Muscle of leg (tissue), 16 donors: ENCODE measurements at places on chromosomes 6 and 20. TPM values are rescaled to one million over a fixed set of nuclear protein-coding genes. Genes with fewer than 3 reads are reported as not detected.

RARS2 gene
- polyA plus RNA-seq, result 38.7 TPM

DNA sequence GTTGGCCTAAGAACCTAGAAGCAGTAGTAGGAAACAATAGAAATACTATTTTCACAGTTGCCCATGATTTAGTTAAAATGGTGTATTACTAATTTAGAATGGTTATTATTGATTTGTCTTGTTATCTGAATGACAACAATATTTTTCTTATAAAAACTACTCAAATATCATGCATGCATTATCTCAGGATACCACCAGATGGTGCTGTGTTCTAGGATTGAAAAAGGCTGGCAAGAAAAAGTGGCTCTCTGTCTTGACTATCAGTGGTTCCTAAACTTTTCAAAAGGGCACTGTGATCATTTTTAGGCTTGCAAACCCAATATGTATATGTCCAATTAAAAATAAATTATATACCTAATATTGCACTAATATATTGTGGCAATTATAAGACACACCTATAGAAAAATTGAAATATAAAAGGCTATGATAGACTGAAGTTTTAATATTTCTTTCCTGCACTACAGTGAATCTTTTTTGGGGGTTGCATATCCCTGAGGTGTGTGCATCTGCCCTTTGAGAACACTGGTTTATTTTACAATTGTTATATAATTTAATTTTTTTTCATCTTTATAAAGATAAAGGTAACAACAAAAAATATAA is 131.7 kb upstream of the MLIP start:
- H3K27me3 ChIP-seq, result no peaks in the 10 kb centered on the region
- no peak overlapping the region for H3K4me3 ChIP-seq
- no peak overlapping the region for H3K27ac ChIP-seq
- no peaks in the 10 kb centered on the region for H3K4me1 ChIP-seq
- peak; percentile 51 for DNase-seq
- H3K36me3 ChIP-seq, result no peaks in the 10 kb centered on the region

GRCh38 chr6:158552055-158552795 is 7.7 kb upstream of the TMEM181 start:
- H3K27ac ChIP-seq, result no peak overlapping the region
- no peak overlapping the region for H3K4me3 ChIP-seq
- no peaks in the 10 kb centered on the region for H3K36me3 ChIP-seq
- no peaks in the 10 kb centered on the region for H3K27me3 ChIP-seq
- H3K4me1 ChIP-seq, result no peaks in the 10 kb centered on the region
- DNase-seq, result no peak

DNA sequence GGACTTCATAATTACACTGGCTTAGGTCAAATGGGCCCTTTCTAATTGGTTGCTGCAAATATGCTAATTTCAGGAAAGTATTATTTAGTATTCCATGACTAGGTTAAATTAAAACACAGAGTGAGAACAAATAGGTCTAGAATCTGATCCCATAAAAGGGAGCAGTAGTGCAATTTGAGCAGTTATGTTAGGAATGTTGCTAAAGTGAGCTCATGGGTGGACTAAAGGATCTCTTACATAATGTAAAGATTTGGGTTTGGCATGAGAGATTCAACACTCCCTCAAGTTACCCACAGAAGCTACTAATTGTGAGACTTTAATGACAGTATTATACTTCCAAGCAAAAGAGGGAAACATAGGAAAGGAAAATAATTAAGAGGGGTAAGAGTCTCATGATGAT is 109.1 kb downstream of the C6orf58 start:
- no peaks in the 10 kb centered on the region for H3K4me1 ChIP-seq
- H3K27me3 ChIP-seq, result no peaks in the 10 kb centered on the region
- no peak overlapping the region for H3K27ac ChIP-seq
- H3K36me3 ChIP-seq, result no peaks in the 10 kb centered on the region
- DNase-seq, result no peak

- no peaks in the 10 kb centered on the region for H3K4me1 ChIP-seq
- H3K4me3 ChIP-seq, result no peak overlapping the region
- peak; percentile 18 for DNase-seq
- H3K36me3 ChIP-seq, result peaks cover 30% of the 10 kb centered on the region
These were observed 36.1 kb downstream of the NKX2-4 start for GRCh38 chr20:21361266-21361665.

- H3K4me1 ChIP-seq, result peaks cover 29% of the 10 kb centered on the region
- peak; percentile 92 for DNase-seq
- peak overlapping the region; percentile 80 for H3K27ac ChIP-seq
- H3K27me3 ChIP-seq, result no peaks in the 10 kb centered on the region
These were observed 11.5 kb downstream of the FILIP1 start for GRCh38 chr6:75481936-75482593.
